ENCODE measurements at places on chromosomes 16 and 17.

- DNase-seq, result peak; percentile 27
These were observed 231.9 kb downstream of the SEC14L1 start for GRCh38 chr17:77372444-77373298.

DNA sequence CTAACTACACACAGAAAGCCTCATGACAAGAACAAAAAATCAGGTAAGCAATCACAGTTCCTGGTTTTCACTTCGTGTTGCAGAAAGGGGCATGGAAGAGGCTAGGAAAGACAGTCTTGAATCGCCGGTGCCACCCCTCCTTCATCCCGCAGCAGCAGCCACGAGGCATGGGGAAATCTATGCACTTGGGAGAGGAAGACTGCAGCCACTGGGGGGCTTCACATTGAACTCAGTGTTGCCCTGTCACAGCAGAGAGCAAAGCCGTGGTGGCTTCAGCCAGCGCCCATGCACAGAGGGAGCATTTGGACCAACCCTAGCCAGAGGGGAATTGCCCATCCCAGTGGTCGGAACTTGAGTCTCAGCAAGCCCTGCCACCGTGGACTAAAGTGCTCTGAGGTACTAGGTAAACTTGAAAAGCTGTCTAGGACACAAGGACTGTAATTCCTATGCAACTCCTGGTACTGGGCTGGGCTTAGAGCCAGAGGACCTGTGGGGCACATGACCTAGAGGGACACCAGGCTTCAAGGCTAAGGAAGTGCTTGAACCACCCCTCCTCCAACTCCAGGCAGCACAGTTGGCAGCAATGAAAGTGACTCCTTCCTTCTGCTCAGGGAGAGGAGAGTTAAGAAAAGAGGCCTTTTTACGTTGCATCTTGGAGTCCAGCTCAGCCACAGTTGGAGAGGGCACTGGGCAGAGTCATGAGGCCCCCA is 35.2 kb upstream of the ATP2C2 start:
- DNase-seq, result no peak

- no peak for DNase-seq
These were observed 10.6 kb downstream of the DRC7 start for GRCh38 chr16:57704905-57705852.

DNA sequence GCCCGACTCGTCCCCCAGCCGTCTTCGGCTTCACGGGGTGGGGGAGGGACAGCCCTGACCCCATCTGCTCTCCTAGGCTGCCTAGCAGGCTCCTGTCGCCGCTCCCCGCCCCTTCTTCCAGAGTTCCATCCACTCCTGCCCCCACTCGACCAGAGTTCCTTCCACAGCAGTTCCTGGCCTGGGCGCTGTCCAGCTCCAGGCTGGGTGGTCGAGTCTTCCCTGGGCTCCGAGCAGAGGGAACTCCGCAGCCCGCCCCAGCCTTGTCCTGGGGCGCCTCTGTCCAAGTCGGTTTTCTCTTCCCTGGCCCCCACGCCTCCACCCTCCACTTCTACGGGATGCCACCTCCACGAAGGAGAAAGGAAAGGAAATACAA is 1.4 kb downstream of the PYY start:
- DNase-seq, result no peak

DNA sequence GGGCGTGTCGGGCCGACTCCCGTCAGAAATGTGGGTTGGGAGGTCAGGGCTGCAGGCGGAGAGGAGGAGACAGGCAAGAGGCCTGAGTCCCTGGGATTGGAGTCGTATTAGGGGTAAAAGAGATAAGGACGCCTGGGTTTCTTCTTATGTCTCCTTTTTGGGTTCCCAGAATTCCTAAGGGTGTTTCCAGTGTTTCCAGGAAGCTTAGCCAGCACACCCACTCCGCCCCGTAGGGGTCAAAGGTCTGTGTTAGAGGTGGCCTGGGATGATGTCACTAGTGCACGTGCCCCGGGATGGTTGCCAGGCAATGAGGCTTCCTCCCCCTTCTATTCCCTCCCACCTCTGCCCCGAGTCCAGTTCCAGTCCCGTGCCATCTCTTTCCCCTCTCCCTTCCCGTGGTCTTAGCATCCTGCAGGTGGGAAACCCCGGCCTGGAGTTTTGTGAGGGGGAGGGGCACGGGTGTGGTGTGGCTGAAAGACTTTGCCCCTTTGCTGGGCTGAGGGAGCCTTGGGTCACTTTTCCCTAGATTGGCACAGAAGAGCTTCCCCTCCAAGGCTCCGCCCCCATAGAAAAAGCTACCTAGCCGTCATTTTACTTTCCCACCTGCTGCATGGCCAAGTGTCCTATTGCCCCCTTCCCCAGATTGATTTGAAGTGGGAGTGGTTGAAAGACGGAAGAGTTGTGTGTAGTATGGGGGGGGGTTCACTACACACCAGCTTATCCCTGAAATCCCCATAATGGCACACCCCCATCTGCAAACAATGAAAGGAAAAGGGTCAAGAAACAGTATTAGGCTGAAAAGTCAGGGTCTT is 2.8 kb downstream of the KDM6B start:
- DNase-seq, result peak; percentile 5

- no peak for DNase-seq
These were observed 24.8 kb upstream of the MRPS23 start for GRCh38 chr17:57874434-57875289.

GRCh38 chr16:23597003-23597756 is 1.1 kb upstream of the NDUFAB1 start:
- no peak for DNase-seq

GRCh38 chr16:70694868-70695218 is 9.0 kb upstream of the MTSS2 start:
- DNase-seq, result no peak

- DNase-seq, result no peak
These were observed 146.8 kb downstream of the SEC14L1 start for GRCh38 chr17:77287432-77288068.

- DNase-seq, result no peak
These were observed 77.4 kb downstream of the SKAP1 start for GRCh38 chr17:48352630-48353029.

DNA sequence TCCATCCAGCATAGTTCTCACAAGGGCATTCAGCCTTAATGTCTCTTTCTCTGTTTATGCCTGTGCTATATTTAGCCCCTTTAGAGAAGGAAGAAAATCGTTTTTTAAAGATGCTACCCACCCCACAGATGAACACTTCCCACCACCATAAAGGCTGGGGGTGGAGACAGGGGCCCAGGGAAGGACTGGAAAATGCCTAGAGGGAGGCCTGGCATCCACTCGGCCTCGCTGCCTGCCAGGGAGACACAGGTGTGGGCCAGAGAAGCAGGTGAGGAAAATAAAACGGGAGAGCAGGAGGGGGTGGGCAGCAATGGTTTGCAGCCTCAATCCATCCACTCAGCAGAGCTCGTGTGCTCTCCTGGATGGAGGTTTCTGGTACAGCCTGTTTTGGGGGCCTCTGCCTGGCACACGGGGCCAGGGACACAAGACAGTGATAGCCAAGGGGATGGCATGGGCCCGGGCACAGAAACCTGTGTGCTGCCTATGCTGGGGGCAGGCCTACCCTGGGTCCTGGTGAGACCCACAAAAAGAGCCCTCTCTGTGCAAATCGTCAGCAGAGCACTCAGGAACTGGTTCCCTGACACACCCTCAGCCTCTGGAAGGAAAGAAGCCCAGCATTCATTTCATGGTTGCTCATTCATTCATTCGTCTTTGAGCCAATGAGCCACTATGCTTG is 121.4 kb downstream of the C16orf78 start:
- DNase-seq, result no peak

DNA sequence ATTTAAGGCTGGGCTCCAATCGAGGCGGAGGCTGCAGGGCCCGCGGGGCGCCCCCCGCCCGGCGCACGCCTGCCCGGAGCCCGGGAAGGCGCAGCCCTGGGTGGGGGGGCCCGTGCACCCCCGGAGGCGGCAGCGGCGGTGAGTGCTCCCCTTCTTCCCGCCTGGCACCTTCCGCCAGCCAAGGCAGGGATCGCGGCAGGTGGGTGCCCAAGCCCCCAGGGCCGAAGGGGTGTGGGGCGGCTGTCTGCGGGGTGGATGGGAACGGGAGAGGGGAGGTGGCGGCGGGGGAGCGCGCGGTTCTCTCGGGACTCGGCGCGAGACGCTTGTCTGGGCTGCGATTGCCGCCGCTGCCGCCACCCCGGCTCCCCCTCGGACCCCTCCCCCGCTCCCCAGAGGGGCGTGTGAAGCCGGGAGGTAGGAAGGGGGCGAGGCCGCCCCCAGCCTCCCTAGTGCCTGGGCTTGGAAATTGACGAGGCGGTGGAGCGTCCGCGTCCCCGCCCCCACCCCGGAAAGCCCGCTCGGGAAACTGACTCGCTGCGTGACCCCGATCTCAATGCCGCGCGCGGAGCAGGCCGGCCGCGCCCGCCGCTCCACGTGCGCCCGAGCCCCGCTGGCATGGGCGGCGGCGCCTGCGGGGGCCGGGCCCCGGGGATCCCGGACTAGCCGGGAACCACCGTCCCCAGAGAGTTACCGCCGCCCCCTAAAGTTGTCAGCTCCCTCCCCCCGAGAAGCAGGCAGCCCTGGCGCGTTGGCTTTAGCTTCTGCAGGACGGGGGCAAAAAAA is 231.5 kb downstream of the MRTFB start:
- no peak for DNase-seq

GRCh38 chr16:83969771-83970429 is 1.9 kb downstream of the NECAB2 start:
- DNase-seq, result no peak

GRCh38 chr17:34154961-34155730 is 99.9 kb upstream of the CCL2 start:
- DNase-seq, result no peak

DNA sequence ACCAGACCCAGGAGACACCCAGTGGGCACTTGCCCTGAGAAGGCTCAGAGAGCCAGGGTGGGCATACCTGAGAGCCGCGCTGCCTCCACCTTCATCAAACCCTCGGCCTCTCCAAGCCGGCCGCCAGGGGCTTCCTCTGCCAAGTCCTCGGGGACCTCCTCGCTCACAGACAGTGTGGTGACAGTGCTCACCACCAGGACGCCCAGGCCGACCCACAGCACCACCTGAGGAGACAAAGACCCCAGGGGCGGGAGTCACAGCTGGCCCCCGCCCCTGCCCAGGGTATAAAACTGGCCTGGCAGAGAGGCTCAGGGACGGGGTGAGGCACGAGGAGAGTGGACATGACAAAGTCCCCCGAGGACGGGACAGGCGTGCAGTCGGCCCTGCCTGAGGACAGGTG is 21.1 kb downstream of the NDUFAF8 start:
- no peak for DNase-seq

GRCh38 chr17:77631307-77631706 is 327.2 kb upstream of the TNRC6C start:
- no peak for DNase-seq

DNA sequence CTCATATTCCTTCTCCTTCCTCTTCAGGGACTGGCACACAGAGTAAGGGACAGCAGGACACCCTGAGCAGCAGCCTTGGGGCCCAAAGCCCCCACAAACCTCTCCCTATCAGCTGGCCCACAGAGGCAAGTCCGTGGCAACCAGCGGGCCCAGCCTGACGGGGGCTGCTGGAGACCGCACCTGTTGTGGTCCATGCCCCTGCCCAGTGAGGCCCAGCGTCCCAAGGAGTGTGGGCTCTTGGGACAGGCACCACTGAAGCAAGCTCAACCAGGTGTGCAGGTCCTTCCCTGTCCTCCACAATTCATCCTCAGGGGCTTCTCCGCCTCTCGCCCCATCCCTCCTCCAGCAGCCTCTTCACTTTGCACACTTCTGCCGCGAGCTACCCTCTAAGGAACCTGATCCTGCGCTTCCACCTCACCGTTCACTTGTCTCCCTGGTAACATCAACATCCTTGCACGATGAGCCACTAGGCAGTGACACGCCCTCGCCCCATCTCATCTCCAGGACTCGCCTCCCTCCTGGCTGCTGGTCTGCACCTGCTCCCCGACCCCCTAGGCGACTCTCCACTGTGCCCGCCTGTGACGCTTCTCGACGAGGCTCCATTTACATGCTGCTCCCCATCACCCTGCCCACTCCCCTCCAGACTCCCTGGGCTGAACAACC is 12.7 kb downstream of the MNT start:
- no peak for DNase-seq

GRCh38 chr17:76391200-76391715 is 6.8 kb downstream of the SPHK1 start:
- DNase-seq, result no peak

DNA sequence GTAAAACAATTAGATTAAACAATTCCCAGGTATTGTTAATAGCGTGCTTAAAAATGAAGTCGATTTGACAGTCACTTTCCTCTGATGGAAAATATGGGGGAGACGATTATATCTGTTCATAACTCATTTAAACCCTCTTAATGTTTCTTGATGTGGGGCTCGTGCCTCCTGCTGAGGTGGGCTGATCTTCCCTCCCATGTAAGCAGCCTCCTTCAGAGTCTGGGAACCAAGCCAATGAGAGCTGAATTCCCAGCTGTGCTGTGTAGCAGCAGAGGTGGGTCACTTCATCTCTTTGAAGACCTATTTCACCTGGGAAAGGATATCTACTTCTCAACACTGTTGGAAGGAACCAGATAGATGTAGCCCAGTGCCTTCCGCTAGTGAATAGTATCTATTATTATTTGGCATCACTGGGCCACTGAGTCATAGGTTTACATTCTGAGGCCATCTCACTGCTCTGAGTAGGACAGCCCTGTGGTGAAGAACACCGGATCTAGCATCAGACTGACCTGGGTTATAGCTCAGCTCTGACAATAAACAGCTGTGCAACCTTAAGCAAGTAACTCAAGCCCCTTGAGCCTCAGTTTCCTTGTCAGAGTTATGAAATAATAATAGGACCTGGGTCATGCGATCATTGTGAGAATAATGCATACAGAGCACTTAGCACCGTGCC is 85.3 kb upstream of the C16orf82 start:
- no peak for DNase-seq

GRCh38 chr17:81057079-81057730 is 22.3 kb downstream of the BAIAP2 start:
- no peak for DNase-seq

GRCh38 chr17:59745040-59745439 is 37.6 kb downstream of the VMP1 start:
- DNase-seq, result no peak

- DNase-seq, result no peak
These were observed 84.2 kb downstream of the PITPNC1 start for GRCh38 chr17:67461228-67461780.

DNA sequence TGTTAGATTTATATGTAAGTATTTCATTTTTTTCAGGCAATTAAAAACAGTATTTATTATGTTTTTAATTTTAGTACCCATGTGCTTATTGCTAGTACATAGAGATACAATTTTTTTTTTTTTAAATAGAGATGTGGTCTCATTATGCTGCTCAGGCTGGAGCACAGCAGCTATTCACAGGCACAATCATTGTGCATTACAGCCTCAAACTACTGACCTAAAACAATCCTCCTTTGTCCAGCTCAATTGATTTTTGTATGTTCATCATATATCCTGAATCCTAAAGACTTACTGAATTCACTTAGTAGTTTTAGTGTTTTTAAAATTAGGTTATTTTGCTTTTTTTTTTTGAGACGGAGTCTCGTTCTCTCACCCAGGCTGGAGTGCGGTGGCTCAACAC is 26.3 kb downstream of the SPECC1 start:
- no peak for DNase-seq

Data from KG1 (cell line).